ENCODE measurements at places on chromosomes 5 and 9.

- ATAC-seq: no peak
Observed at GRCh38 chr9:99743455-99743854, 78.2 kb upstream of the NR4A3 start.

DNA sequence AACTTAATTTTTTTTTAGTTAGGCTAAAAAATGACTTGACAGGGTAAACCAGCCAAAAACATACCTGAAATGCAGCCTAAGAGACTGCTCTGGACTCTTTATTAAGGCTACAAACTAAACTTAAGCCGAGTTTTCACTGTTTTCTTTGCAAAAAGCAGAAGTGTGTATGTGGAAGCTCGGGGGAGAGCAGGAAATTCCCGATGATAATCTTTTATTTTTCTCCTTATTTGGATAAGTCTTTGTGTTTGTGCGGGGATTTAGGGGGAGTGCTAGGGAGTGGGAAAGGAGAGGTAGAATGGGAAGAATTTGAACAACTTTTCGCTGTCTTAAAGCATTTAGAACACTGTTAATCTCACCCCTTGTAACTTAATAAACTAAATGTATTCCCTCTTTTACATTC is 30.7 kb upstream of the GPR21 start:
- no peak for ATAC-seq

GRCh38 chr9:72476617-72477437 is 44.6 kb upstream of the TMC1 start:
- no peak for ATAC-seq

DNA sequence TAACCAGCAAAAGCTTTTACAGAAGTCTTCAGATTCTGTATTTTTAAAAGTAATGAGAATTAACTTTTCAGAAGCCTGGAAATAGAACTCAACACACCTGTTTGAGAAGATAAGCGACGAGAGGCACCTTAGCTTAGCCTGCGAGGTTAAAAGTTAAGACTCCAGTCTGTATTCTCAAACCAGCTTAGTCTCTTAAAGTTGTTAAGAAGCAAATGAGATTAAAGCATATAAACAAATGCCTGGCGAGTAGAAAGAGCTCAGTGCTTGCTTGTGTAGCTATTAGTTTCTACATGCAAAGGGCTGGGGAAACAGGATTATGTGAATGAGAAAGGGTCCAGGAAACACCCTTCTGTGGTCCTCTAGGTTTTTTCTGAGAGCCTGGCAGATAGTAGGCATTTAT is 51.7 kb downstream of the MTAP start:
- ATAC-seq: no peak

DNA sequence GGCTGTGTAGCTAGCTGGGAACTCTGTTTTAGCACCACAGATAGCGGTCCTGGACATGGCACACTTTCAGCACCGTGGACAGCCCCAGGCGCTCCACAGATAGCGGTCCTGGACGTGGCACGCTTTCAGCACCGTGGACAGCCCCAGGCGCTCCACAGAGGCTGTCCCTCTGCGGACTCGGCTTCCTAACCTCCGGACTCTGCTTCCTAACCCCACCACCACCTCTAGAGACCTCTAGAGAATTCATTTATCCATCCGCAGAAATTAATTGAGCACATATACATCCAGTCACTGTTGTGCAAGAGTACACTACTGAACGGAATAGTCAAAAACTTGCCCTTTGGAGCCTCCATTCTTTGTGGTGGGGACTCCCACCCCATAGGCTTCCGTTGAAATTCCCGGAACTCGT is 27.4 kb downstream of the UNC5A start:
- ATAC-seq: peak; percentile 70

DNA sequence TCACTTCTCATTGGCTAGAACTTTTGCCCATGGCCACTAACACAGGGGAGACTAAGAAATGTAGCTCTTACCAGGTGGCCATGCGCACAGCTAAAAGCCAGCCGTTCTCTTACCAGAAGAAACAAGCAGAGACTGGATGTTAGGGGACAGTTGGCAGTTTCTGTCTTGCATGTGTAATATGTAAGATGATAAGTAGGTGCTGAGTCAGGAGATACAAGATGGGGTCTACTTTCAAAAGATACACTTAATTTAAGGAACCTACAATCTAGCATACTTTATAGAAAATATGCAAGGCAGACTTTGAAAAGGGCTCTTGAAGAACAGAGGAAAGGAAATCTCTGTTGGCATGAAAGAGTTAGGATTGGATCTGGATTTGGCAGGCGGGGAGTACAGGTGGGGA is 244.5 kb downstream of the ZSWIM6 start:
- no peak for ATAC-seq

DNA sequence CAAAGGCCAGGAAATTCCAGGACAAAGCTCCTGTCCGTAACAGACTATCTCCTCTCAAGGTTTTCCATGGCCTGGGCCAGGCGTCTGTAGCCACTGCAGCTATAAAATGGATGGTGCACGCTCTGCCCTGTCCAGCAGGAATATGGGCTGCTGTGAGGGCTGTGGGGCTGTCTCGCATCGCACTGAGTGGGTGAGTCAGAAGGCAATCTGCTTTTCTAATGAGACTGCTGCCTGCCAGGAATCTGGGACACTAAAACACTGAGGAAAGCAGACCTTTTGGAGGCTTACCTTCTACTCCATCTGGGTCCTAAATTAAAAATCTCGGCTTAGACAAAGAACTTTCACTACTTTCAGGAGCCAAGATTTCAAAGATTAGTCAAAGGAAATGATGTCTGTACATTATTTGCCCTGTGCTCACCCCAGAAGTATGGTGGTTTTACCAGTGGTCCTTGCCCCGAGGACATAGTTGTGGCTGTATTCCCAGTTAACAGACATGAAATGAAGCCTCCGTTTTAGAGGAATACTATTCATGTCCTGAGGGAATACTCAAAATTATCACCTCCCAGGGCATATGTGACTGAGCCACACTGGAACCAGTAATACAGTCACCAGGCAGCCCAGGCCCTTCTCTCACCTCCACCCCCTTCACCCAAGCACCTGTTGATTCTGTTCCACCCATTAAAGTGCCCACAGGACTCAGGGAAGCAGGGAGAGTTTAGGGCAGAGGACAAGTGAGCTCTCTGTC is 56.4 kb downstream of the PFDN1 start:
- no peak for ATAC-seq

GRCh38 chr9:126297661-126298060 is 29.0 kb upstream of the MVB12B start:
- ATAC-seq: no peak

GRCh38 chr5:109076741-109077140 is 329.0 kb downstream of the FER start:
- no peak for ATAC-seq

- ATAC-seq: peak; percentile 89
Observed at GRCh38 chr5:6737043-6737941, 24.1 kb downstream of the TENT4A start.

DNA sequence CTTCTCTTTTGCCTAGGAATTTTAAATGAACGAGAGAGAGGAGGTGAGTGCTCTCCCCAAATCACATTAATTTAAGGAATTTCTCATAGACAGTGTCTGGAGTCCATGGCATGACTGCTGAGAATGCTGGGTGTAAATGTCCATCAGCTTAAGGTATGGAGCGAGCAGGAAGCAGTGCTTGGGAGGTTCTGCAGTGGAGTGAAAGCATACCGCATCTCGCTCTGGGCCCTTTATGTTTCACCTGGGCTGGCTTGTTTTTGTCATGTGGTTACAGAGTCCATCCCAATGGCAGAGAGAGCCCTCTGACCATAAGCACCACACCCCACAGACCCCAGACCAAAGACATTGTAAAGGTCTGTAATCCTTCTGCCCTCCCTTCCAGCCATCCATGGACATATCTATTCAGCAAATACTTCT is 20.6 kb upstream of the TNFAIP8 start:
- no peak for ATAC-seq

Data from stimulated activated memory B cell treated with anti-CD40 and anti-IgM and Interleukin-4, amounts not matched to agents 10 μg/mL and 1 μg/mL and 100 μg/mL, for 72 hours (primary cell).